ENCODE measurements at places on chromosomes 3 and 15.

- DNase-seq, result no peak
Observed at GRCh38 chr3:16243706-16244490, 20.8 kb downstream of the DPH3 start.

DNA sequence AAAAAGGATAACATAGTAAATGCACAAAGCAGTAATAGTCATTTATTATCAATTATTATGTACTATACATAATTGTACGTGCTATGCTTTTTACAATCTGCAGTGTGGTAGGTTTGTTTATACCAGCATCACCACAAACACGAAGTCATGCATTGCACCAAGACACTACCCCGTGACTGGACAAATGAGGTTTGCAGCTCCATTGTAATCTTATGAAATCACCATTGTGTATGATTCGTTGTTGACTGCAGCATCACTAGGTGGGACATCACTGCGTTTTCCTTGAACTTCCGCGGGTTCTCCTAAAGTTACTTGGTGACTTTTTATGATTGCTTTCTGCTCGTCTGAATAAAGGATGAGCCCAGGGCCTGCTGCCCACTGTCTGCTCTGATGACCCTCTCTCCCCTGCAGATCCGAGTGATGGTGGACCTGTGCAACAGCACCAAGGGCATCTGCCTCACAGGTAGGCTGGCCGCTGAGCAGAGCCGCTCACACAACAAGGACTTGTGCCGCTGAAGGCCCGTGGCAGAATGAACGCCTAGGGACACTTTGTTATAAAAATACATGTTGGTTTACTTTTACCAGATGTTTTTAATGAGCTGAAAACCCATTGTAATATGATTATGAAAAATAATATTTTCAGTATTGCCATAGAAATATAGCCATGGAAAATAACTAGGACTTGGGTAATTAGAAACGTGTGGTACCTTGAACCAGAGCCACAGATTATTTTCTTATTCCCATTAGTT, 35.8 kb downstream of the GLDN start:
- no peak for DNase-seq

DNA sequence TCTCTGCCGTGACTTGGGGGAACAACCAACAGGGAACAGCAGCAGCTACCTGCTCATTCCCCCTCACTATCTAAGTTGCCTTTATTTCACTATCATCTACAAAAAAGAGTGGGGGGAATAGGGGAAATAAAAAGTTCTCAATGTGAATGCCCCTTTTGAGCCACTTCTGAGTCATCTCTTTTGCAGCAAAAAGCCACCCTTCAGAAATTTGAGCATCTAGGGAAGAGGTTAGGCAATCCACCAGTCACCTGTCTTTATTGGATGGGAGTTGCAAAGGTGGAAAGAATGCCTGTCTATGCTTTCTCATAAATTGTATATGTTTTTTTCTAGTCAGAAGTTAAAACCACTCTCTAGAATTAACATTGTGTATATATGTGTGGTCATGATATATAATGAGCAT, 41.1 kb downstream of the GPD1L start:
- DNase-seq, result no peak

GRCh38 chr3:170534227-170534626, 51.6 kb downstream of the SLC7A14 start:
- DNase-seq, result no peak

- no peak for DNase-seq
Observed at GRCh38 chr3:61804782-61805181, 243.4 kb downstream of the PTPRG start.

DNA sequence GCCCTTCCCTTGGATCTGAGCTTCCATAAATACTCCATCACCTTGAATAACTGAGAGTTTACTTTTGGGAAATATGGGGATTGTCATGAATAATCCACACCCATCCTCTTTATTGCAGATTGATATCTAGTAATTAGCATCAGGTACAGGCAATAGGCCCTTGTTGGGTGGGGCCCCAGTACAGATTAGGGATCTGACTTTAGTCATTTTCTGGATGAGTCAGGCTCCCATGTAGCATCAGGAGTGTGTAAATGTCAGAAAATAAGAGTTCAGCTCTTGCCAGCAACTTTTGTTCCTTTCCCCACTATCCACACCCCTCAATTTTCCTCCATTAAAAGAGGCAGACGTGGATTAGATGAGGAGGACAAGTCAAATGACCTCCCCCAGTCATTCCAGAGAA, 17.7 kb upstream of the SNRK start:
- DNase-seq, result no peak

DNA sequence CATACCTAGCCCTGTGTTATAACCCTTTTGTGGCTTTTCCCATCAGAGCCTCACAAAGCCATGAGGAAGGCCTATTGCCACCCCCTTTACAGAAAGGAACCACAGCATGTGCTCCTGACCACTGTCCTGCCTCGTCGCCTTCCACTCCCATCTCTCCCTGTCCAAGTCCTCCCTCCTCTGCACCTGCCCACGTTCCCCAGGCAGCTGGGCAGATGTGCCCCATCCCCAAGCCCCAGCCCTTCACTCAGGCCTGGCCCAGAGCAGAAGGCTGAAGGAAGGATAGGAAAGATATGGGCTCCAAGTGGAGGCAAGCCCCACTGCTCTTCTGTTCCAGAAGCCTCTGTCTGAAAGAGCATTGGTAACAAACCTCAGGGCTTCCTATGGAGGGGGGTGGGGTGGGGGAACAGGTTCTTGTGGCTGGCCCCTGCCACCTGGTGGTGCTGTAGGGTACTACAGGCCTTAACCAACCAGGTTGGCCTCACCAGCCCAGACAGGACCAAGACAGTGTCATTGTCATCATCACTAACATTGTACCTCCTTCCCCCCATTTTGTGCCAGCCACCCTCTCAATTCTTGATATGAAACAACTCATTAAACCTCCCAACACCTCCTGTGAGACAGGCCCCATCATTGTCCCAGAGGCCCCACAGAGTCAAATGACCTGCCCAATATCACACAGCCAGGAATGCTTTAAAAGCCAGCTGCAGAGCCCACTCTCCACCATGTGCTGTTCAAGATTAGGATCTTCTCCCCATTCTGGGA, 10.0 kb downstream of the POC1A start:
- peak; percentile 68 for DNase-seq

DNA sequence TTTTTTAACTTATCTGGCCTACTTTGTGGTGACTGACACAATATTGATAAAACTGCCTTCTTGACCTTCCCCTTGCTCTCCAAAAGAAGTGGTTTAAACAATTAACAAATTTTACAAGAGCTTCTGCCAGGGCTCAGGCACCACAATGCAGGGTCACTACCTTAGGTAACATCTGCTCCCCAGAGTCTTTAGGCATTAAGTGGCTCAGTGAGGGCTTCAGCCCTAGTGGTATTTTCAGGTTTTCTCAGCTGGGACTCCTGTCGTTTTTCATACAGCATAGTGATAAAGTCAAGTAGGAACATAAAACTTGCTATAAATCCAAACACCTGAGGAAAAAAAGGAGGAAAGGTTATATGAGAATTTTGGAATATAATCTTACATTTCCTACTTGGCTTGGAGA, 18.9 kb downstream of the CMTM6 start:
- DNase-seq, result no peak

DNA sequence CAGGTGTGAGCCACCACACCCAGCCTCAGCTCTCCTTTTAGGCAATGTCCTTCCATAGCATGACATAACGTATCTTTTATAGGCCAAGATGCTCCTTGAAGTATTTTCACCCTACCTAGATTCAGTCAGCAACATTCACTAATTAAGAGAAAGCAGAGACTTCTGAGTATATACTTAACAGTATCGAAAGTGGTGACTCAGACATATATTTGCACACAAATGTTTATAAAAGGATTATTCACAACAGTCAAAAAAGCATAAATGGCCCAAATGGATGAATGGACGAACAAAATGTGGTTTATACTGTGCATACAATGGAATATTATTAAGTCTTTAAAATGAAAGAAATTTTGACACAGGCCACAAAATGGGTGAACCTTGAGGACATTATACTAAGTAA, 108.6 kb downstream of the ZNF385D start:
- DNase-seq, result no peak

DNA sequence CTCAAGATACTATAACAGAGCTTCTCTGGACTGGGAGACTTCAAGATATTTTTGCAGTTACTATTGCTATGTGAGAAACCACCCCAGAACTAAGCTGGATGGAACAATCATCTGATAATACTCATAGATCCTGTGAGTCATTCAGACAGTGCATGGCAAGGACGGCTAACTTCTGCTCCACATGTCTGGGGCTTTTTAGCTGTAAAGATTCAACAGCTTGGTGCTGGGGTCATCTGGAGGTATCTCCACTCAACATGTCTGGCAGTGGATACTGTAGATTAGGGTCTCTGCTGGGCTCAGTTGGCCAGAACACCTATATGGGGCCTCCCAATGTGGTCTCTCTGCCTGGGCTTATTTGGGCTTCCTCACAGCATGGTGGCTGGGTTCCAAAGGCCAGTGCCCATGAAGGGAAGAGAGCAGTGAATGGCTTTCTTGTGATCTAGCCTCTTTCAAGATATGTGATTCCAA, 117.3 kb upstream of the SLC7A14 start:
- DNase-seq, result no peak

- peak; percentile 76 for DNase-seq
Observed at GRCh38 chr15:63189941-63190768, 749 bp downstream of the RAB8B start.

- no peak for DNase-seq
Observed at GRCh38 chr15:68348081-68348480, 70.5 kb downstream of the FEM1B start.

DNA sequence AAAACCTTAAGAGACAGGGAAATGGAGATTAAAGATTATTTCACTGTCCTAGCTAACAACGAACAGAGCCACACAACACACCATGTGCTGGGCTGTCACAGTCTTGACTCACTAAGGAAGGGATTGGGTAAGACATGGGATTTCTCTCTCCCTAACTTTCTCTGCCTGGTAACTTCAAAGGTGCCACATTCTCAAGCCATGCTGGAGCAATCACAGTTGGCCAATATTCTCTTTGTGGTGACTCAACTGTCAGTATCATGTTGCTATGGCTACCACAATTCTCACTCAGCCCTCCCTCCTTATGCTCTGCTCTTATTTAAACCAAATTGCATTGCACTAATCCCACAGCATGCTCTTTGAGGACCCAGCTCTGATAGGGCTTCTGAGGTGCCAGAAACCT, 74.0 kb downstream of the OXNAD1 start:
- peak; percentile 91 for DNase-seq

GRCh38 chr15:34729056-34729455, 25.7 kb downstream of the GJD2 start:
- no peak for DNase-seq

- peak; percentile 66 for DNase-seq
Observed at GRCh38 chr15:65027593-65027992, 1.8 kb downstream of the MTFMT start.

- no peak for DNase-seq
Observed at GRCh38 chr3:141807277-141808033, 44.2 kb downstream of the GRK7 start.

DNA sequence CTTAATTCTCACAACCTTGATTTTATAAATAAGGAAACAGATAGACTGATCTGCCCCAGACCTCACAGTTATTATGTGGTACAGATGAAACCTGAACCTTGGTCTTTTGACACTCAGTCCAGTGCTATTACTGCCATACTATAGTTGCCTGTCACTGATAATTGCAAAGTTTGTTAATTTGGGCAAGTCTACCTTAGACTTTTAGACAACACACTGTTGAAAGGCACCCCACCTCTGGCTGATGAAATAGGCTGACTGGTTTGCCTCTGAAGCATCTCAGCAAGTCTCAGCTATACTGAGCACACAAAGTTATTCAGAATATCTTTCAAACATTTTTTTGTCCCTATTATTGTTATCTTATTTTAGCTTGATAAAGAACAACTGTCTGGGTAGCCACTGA, 53.1 kb upstream of the MAP4 start:
- no peak for DNase-seq

- DNase-seq, result peak; percentile 25
Observed at GRCh38 chr3:112776000-112776399, 70.7 kb downstream of the CD200R1L start.

- peak; percentile 79 for DNase-seq
Observed at GRCh38 chr15:82543160-82543559, 2.9 kb upstream of the RPS17 start.
